Stimulated activated CD8-positive, alpha-beta memory T cell treated with anti-CD3 and anti-CD28 coated beads, Interleukin-4, amount 100 ng/mL, for 48 hours (primary cell): ENCODE measurements at places on chromosomes 4 and X.

GRCh38 chr4:47566566-47566965, 81.5 kb downstream of the ATP10D start:
- DNase-seq, result no peak

DNA sequence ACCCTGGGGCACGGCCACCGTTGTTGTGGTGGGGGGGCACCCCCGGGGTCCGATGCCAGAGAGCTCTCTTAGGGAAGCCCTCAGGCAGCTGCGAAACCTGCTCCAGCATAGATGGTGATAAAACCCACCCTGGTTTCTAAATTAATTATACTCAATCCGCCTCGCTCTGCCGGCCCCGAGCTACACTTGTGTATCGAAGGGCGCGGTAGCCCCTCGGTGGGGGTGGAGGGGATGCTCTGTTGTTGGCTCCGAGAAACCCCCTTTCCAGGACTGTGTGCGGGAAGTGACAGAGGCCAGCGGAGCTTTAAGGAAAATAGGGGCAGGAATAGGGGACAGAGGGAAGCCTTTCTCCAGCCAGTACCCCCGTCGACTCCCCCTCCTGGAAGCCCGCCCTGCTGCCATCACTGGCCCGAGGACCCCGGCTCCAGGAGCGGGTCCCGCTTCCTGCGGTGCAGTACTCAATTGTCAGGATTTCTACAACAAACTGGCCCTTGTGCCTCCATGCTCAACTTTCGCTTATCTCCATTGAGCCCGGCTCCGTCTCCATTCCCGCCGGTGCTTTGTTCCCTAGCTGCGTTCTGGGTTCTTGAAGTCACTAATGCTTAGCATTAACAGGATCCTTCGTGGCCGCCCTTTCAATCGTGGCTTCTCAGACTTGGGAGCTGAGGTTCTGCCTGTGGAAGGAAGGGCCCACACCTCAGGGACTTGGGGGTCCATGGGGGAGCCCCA, 408.2 kb downstream of the BCOR start:
- DNase-seq, result no peak

DNA sequence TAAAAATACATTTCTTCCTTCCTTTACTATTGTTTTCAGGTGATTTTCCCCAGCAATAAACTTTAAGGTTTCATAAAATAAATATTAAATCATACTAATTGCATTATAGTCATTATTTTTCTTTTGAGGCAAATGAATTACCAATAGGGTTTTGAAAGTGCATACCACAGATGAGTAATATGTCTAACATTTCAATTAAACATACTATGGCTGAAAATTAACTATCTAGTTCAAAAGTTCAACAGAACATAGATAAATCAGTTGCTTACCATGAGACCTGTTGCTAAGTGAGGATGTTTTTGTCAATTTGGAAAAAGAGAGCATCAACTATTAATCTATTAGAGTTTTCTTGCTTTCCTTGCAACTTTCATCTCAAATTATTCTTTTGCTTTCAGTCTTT, 35.0 kb downstream of the NPY5R start:
- DNase-seq, result no peak

DNA sequence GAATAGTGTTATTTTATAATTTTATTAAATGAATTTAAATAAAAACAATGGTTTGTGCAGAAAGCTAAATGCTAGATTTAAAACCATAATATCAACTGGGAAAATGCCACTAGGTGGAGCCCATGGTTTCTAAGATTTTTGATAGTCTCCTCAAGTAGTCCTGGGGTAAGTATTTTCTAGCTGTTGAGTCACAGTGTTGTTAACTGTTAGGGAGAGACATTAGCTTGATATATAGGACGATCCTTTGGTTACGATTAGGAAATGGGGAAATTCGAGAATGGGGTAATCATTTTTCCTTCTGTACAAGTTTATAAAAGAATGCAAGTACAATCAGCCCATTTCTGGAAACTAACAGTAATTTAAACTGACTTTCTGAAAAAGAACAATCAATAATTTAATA, 378.4 kb downstream of the ANKRD50 start:
- DNase-seq, result no peak

- DNase-seq, result no peak
These were observed 534.7 kb downstream of the ANKRD50 start for GRCh38 chr4:124177647-124178425.

DNA sequence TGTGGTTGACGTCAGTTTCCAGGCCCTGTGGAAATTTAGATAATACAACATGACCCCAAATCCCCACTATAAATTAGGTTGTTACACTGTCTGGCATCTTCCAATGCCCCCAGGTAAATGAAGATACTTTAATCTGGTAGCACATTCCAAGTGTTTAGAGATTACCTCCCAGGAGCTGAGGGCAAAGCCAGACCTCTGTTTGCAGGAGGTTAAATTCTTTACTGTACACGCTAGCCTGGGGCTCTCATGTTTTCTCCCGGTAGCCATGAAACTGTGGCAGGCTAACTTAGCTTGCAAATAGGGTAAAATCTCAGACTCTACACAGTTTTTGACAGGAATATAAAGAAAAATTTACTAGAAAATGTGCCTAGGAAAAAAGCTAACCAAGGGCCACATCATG, 450.0 kb downstream of the PDGFC start:
- DNase-seq, result no peak

DNA sequence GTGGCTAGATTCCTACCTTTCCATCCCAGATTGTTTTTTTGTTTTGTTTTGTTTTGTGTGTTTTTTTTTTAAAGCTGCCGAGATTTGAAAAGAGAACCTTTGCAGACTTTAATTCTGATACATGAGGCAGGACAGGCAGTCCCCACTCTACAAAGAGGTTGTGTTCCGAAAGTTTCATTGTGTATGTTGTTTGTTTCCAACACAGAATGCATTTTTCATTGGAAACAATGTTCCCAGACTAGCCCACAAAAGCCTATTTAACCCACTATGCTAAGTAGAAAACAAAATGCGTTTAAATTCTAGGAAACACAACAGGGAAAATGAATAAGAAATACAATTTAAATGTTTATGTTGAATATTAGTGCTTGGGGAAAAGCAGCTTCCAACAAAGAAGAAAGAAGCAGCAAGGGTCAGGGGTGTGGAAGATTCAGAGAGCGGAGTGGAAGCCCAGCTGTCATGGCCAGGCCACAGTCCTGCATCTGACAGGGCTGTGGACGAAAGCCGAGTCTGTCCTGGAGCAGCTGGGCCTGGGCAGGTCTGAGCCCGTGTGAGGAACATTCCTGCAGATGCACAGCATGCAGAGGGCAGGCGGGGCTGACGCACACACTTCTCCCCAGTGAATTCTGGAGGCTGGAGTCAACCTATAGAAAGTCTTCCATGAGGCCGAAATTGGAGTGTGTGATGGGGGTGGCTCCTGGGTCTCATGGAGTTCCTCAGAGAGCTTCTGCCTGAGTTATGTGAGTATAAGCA, 12.4 kb upstream of the SETD7 start:
- DNase-seq, result no peak

DNA sequence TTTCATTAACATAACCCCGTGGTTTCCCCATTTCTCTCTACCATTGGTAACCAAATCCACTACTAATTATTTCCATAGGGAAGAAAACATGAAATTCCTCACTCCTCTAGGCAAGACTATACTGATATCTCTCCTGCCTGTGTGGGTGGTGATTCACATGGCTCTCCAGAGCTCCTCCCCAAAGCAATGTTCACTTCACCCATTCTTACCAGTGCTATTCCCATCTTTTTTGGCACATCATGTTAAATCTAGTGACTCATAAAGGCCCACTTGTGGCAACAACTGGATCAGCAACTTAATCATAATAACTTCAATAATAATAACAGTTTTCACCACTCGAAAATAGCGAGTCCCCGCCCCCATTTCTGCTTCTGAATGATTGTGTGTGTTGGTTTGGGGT, 6.1 kb upstream of the HCCS start:
- DNase-seq, result no peak

DNA sequence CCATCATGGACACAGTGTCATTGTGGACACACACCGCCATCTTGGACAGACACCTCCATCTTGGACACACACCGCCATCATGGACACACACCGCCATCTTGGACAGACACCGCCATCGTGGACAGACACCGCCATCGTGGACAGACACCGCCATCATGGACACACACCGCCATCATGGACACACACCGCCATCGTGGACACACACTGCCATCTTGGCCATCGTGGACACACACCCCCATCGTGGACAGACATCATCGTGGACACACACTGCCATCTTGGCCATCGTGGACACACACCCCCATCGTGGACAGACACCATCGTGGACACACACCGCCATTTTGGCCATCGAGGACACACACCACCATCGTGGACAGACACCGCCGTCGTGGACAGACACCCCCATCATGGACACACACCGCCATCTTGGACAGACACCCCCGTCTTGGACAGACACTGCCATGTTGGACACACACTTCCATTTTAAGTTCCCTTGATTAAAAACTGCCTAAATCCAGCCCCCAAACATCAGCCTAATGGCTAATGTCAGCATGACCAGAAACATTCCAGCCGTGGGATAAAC, 9.1 kb downstream of the ASMTL start:
- peak; percentile 10 for DNase-seq

- no peak for DNase-seq
These were observed 22.4 kb upstream of the RLIM start for GRCh38 chrX:74636749-74637314.

DNA sequence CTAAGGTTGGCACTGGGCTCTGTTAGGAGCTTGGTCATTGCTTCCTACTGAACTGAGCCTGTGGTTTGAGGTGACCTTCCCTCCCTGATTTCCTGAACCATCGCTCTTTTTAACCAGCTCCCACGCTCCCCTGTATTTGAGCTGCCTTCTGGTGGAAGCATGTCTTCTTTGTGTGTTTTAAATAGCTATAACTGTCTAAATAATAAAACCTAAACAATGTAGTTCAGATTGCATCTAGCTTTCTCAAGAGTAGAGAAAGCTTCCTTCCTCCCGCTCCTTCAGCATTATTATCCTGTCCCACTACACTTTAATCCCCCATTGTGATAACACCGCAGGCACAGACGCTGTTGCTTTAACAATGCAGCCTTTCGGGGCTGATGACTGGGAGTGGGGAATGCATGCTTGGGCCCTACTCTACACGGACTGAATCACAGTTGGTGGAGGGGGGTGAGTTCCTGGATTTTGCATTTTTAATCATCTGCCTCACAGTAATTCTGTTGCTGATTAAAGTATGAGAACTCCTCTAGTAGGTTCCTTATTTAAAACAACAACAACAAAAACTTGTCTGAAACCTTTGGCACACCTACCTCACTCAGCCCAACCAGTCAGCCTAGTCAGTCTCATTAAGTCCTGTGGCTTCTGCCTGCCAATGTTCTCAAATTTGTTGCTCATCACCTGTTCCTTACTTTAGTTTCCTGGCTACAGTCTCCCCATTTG, 6.6 kb downstream of the SMS start:
- DNase-seq, result no peak

DNA sequence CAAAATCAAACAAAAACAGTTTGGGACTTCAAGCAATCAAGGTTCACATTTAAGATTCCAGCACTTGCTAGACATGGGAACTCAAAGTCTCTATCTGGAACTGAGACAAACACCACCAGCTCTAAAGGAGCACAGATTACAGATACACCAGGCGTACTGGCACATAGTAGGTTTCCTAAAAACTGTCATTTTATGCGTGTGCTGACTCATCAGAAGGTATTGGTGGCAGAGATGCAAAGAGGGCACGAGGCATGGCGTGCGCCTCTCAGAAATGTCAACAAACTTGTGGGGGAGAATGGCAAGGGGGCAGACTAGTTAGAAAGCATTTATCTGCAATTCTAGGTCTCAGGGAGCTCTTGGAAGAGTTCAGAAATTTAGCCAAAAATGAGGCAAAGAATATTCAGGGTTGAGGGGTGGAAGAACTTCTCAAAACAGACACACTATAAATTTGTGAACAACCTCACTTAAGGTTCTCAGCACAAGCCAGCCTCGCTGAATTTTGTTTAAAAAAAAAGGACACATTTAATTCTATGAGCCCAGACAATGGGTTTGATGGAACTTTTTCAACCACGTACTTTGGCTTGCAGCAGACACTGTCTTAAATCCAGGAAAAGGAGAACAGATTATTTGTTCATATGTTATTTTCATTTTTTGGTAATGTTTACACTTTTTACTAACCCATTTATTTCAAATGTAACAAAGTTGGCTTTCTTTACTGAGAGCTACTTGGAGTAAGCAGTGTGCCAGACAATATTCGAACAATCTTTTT, 100.0 kb downstream of the SHISA3 start:
- DNase-seq, result no peak

DNA sequence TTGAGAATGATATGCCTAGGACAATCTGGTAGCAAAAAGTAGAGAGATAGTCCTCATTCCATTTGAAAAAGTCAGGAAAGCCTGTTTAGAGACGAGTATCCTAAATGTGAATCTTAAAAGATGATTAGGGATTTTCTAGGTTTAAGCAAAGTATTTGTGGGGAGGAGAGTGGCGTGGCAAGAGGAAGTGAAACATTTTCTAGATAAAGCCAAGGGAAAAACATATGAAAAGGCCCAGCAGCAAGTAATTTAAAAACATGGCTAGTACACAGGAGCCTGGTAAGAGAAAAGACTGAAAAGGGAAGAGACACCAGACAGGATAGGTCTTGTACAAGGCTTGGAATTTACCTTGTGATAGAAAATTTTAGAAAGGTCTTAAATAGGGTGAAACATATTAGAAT, 45.9 kb downstream of the CORIN start:
- no peak for DNase-seq
